ENCODE measurements at places on chromosomes 2 and 18. TPM values are rescaled to one million over a fixed set of nuclear protein-coding genes. Genes with fewer than 3 reads are reported as not detected.

DNA sequence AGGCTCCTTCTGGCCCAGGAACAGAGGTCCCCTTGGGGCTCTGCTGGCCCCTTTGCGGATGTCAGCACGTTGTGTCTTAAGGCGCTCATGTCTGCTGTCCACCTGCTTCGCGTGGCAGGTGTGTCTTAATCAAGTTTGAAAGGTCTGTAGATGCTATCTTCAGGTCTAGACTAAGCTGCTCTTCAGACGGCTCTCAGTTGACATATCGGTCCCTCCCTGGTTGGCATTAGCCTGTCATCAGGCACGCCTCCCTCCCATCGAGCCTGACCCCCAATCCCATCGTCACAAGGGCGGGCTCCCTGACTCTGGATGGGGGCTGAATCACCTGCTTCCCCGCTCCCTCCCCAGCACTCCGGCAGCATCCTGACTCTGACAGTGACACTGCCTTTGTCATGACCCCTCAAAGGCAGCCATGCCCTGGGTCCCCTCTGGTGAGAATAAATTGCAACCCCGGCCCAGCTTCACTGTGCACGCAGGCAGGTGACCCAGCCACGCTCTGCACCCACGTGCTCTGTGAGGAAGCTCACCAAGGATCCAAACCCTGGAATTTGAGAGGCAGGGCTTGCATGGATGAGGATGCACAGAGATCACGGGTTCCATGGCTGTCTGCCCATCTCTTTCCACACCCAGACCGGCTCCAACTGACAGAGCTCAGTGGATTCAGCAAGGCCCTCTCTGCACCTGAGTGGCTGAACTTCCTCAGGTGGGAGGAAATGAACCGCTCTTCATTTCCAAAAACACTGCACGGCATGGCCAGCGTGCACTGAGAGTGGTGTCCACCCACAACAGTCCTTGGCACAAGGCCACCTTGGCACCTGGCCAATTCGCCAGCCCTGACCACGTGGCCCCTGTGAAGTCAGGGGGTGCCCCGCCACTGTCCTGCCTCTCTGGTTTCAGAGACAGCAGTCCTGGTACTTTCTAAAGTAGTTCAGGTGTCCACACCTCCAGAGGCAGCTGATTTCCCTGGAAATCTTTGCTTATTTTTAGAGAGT is 110.2 kb upstream of the GPC1 start:
- H3K27me3 ChIP-seq = no peaks in the 10 kb centered on the region
- no peak overlapping the region for H3K4me3 ChIP-seq
- peaks cover 10% of the 10 kb centered on the region for H3K4me1 ChIP-seq
- DNase-seq = no peak

- no peak for DNase-seq
- H3K4me1 ChIP-seq = peaks cover 4% of the 10 kb centered on the region
- no peak overlapping the region for H3K4me3 ChIP-seq
These were observed 15.7 kb downstream of the ZEB2 start for GRCh38 chr2:144504218-144504641.

GRCh38 chr18:74950479-74950878 is 258.5 kb downstream of the PTGR3 start:
- H3K36me3 ChIP-seq = no peaks in the 10 kb centered on the region
- no peak overlapping the region for H3K27ac ChIP-seq
- no peak overlapping the region for H3K4me3 ChIP-seq
- H3K27me3 ChIP-seq = no peaks in the 10 kb centered on the region
- peaks cover 23% of the 10 kb centered on the region for H3K4me1 ChIP-seq

GRCh38 chr2:231450548-231450989 is 13.7 kb downstream of the NCL start:
- H3K27ac ChIP-seq = no peak overlapping the region
- DNase-seq = no peak
- H3K27me3 ChIP-seq = no peaks in the 10 kb centered on the region
- H3K36me3 ChIP-seq = peaks cover 30% of the 10 kb centered on the region
- H3K4me3 ChIP-seq = no peak overlapping the region

- peaks cover 3% of the 10 kb centered on the region for H3K4me1 ChIP-seq
- no peak overlapping the region for H3K4me3 ChIP-seq
- no peaks in the 10 kb centered on the region for H3K27me3 ChIP-seq
These were observed 57.3 kb upstream of the TANK start for GRCh38 chr2:161102770-161103450.

GRCh38 chr2:101628030-101628392 is 69.5 kb upstream of the MAP4K4 start:
- no peak overlapping the region for H3K27ac ChIP-seq
- H3K4me1 ChIP-seq = no peaks in the 10 kb centered on the region
- no peak for DNase-seq
- no peak overlapping the region for H3K4me3 ChIP-seq

GRCh38 chr2:175402571-175402970 is 221.1 kb upstream of the ATP5MC3 start:
- H3K36me3 ChIP-seq = no peaks in the 10 kb centered on the region
- DNase-seq = no peak
- no peak overlapping the region for H3K27ac ChIP-seq

GRCh38 chr18:77522051-77522675 is 272.5 kb downstream of the GALR1 start:
- no peak overlapping the region for H3K4me3 ChIP-seq
- H3K4me1 ChIP-seq = no peaks in the 10 kb centered on the region

DNA sequence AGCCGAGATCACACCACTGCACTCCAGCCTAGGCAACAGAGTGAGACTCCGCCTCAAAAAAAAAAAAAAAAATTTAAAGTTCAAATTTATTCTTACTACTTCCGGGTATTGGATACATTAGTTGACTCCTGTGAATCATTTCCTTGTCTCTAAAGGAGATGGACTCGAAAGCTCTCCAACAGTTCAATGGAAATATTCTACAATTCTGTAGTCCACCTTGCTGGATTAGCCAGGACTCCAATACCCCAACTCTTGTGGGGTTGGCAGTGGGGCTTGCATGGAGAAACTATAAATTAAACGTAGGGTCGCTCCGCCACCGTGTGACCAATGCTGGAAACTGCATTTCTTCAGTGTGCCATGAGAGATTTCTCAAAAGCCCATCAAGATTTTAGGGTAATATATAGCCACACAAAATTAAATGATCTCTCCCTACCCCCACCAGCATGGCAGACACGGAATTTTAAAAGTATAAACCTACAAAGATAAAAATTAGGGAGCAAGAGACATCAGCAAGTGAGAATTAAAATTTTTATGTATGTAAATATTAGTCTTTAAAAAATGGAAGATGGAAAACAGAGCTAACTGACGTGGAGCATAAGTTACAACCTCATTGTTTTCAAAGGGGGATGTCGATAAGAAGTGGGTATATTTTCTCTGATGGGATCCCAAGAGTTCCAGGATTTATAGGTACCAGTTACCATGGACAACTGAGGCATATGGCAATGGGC is 27.8 kb upstream of the GAREM2 start:
- no peak overlapping the region for H3K4me3 ChIP-seq
- H3K4me1 ChIP-seq = no peaks in the 10 kb centered on the region
- H3K27ac ChIP-seq = no peak overlapping the region
- H3K36me3 ChIP-seq = peaks cover 3% of the 10 kb centered on the region

DNA sequence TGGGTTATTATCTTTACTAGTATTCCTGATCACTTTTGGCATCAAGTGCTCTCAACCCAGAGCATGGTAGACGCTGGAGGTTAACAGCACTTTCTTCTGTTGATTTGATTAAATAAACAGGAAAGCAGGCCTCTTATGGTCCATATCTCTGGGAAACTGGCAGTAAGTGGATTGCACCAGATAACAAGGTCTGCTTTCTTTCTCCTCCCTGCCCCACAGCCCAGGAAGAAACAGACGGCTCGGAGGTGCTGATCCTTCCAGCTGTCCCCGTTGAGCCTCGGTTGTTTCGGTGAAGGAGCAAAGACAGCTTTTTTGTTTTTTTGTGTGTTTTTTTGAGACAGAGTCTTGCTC is 100.8 kb upstream of the KCTD1 start:
- no peaks in the 10 kb centered on the region for H3K36me3 ChIP-seq
- DNase-seq = no peak
- no peak overlapping the region for H3K27ac ChIP-seq
- no peaks in the 10 kb centered on the region for H3K27me3 ChIP-seq

GRCh38 chr2:191950132-191950874 is 103.4 kb upstream of the CAVIN2 start:
- H3K4me1 ChIP-seq = peaks cover 19% of the 10 kb centered on the region
- no peak overlapping the region for H3K4me3 ChIP-seq
- no peak for DNase-seq
- H3K36me3 ChIP-seq = no peaks in the 10 kb centered on the region
- H3K27me3 ChIP-seq = no peaks in the 10 kb centered on the region

DNA sequence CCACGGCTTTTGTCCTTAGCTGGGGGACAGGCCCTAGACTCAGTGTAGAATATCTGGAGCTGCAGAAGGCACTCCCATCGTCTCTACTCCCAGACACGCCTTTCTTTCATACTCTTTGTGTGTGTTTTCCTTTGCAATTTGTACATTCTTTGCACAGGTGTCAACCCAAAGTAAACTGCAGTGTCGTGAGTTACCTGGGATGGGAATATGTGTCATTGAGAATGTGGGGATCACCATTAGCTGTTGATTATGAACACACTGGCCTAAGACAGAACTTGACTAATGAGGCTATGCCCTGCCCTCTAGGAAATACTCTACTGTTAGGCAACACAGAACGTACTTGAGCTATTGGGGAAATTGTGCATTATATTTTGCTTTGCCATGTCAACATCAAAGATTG is 233.3 kb downstream of the SETBP1 start:
- no peak overlapping the region for H3K4me3 ChIP-seq
- no peaks in the 10 kb centered on the region for H3K27me3 ChIP-seq
- no peak for DNase-seq
- no peak overlapping the region for H3K27ac ChIP-seq
- peaks cover 24% of the 10 kb centered on the region for H3K4me1 ChIP-seq
- no peaks in the 10 kb centered on the region for H3K36me3 ChIP-seq

DNA sequence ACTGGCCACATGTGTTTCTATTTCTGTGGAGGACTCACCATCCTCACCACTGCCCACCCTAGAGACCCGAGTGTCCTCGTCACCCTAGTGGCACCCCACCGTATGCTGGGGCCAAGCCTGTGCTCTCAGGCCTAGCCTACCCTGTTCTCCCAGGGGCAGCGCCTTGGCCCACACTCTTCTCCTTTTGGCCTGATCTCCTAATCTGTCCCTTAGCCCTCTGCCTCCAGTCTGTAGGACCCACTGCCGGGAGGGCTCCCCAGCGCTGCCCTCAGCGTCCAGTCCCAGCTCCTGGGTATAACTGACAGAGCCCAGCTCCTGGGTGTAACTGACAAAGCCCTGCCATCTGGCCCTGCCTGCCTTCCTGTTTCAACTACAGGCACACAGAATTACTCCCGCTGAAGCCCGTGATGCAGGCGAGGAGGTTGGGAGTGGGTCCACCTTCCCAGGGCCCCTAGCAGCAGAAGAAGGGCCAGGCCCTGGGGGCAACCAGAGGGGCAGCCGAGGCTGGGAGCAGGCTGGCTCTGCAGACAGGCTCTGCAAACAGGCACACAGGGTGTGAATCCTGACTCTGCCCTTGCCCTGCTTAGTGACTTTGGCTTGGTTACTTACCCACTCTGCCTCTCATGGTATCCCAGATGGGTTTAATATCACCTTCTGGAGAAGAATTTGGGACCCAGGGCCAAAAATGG is 25.6 kb upstream of the PTMA start:
- DNase-seq = no peak
- H3K27ac ChIP-seq = peak overlapping the region; percentile 24
- H3K36me3 ChIP-seq = no peaks in the 10 kb centered on the region

- H3K4me1 ChIP-seq = no peaks in the 10 kb centered on the region
- no peaks in the 10 kb centered on the region for H3K36me3 ChIP-seq
- no peaks in the 10 kb centered on the region for H3K27me3 ChIP-seq
- DNase-seq = peak; percentile 89
- no peak overlapping the region for H3K4me3 ChIP-seq
- no peak overlapping the region for H3K27ac ChIP-seq
These were observed 65.1 kb downstream of the LOXHD1 start for GRCh38 chr18:46591783-46592391.

DNA sequence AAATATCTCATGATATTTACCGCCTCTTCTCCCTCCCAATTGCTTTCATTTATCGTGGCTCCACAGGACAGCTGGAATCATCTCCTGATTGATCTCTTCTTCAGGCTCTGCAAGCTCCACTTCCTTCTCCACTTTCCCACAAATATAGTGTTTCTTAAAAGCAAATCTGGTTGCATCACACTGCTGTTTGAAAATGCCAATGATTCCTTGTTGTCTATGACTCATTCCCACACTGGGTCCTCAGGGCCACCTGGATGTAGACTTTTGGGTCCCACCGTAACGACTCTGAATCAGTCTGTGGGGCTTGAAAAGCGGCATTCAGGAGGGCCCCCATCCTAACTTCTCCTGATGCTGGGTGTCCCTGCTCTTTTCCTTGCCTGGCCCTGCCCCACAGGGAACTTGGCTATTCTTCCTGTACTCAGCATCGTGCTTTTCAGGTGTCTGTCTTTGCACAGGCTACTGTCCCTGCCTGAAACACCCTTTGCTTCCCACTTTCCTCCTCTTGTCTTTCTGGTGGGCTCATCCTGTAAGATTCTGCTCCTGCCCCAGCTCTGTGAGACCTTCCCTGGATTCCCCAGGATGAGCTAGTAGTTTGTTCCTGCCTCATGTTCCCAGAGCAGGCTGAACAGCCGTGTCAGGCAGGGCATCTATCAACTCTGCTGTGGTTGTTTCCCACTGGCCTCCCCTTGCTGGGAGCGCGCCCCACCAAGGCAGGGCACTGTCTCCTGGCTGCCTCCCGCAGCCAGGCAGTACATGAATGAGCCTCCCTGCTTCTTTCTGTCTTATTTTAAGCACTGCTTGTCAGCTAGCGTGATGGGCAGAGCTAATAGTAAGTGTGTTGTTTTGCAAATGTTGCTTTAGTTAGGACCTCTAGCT is 111.9 kb downstream of the KCTD1 start:
- peaks cover 3% of the 10 kb centered on the region for H3K4me1 ChIP-seq
- peak; percentile 81 for DNase-seq
- no peaks in the 10 kb centered on the region for H3K27me3 ChIP-seq
- no peak overlapping the region for H3K4me3 ChIP-seq

GRCh38 chr2:144927429-144927828 is 407.5 kb upstream of the ZEB2 start:
- H3K27ac ChIP-seq = no peak overlapping the region
- no peak for DNase-seq
- no peaks in the 10 kb centered on the region for H3K36me3 ChIP-seq
- H3K4me1 ChIP-seq = no peaks in the 10 kb centered on the region

The CNTNAP5 gene
- not detected for total RNA-seq

The COL4A3 gene
- 10.8 TPM for total RNA-seq

The ZNF892 gene
- 6.9 TPM for total RNA-seq

The ANKRD23 gene
- total RNA-seq = 3.9 TPM

The CFAP210 gene
- total RNA-seq = not detected

The ALK gene
- total RNA-seq = 0.99 TPM

The ANKRD30BL gene
- total RNA-seq = not detected

The ANKRD30B gene
- not detected for total RNA-seq

The GKN2 gene
- not detected for total RNA-seq

The TPO gene
- 12.4 TPM for total RNA-seq

The ABHD1 gene
- not detected for total RNA-seq

The CCDC141 gene
- total RNA-seq = 2.7 TPM

The MYO5B gene
- 8.6 TPM for total RNA-seq

All from esophagus muscularis mucosa (tissue), 4 donors.